ENCODE measurements at places on chromosomes 5 and 9.

- no peak for DNase-seq
Observed at GRCh38 chr5:116577064-116577788, 2.6 kb upstream of the SEMA6A start.

DNA sequence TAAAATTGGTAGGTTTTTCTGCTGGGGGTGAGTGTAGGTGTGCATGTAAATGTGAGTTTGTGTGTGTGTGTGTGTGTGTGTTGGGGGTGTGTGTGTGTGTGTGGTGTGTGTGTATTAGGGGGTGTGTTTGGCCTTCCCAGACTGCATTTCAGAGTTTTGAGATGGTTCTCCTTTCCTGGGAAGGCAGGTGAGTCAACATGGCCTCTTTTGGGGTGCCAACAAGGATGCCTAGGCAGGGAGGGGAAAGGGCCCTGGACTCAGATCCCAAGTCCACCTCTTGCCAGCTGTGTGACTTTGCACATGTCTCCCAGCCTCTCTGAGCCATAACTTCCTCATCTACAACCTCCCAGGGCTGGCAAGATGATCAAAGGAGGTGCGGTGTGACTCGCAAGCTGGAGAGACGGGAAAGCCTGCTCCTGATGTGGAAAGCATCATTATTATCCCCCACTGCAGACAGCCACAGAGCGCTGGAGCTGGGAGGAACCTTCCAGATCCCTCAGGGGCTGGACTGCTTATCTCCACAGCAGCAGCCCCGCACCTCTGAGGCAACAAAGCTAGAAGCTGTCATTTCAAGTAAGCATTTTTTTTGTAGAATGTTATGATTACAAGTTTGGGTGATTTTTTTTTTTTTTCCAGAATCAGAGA, 63.5 kb upstream of the TBC1D2 start:
- DNase-seq, result no peak

DNA sequence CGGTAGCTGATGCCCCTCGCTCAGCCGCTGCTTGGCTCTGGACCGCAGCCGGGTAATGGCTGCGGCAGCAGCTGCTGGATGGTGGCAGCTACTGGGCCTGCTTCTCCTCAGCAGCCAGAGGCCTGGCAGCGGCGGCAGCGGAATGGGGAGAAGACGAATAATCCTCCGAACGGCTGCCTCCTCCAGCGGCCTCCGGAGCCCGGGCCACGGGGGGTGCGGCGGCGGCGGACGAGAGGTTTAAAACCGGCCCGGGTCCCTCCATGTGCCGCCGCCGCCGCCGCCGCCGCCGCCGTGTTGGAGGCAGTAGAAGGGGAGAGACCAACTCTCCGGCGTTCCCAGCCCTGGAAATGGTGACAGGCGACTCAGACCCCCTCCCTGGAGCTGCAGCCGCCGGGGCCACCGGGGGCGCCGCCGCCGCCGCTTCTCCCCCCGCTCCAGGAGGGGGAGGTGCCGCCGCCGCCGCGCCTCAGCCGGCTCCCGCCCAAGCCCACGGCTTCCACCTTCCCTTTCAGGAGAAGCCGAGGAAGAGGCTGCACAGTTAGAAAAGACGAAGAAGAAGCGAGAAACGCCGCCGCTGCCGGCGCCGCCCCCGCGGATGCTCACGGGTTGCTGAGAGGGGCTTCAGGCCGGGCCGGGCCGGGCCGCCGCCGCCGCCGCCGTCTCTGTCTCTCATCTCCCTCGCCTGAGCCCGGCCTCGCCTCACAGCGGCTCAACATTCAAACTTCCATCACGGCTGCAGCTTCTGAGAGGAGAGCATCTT, 118.4 kb upstream of the PRSS3 start:
- DNase-seq, result peak; percentile 6

DNA sequence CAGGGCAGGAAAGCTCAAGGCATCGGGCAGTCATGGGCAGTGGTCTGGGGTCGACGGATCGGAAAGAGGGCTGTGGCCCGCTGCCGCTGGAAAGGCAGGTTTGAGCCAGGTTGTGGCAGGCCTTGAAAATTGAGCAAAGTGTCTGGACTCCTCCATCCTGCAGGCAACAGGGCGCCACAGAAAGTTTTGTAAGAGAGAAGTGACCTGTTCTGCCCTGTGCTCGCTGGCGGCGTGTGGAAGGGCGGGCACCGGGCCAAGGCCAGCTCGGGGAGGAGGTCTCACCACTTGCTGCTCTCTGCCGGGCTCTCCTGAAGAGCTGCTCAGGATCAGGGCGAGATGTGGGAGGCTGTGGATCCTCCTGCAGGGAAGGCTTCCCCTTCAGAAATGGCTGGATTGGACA, 41.4 kb upstream of the FAT2 start:
- no peak for DNase-seq

DNA sequence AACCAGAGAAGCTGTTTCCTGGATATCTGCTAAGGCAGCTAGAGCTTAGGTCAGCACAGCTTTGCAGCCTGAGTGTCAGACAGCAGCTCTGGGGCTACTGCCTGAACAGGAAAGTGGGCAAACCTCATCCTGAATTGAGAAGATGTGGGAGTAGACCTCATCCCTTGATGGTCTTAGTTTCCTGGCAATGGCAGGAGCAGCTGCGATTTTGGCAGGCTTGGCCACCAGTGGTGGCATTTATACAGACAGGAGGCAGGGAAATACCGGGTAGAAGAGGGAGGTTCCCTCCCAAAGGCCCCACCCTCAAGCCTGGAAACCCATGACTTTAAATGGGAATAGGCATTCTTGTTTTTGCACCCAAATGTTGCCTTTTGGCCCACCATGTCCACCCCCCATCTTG, 69.7 kb downstream of the LIX1 start:
- no peak for DNase-seq
